CD4-positive, alpha-beta T cell treated with Interferon alpha-2 for 1 hour (primary cell): ENCODE measurements at places on chromosomes 4 and X.

DNA sequence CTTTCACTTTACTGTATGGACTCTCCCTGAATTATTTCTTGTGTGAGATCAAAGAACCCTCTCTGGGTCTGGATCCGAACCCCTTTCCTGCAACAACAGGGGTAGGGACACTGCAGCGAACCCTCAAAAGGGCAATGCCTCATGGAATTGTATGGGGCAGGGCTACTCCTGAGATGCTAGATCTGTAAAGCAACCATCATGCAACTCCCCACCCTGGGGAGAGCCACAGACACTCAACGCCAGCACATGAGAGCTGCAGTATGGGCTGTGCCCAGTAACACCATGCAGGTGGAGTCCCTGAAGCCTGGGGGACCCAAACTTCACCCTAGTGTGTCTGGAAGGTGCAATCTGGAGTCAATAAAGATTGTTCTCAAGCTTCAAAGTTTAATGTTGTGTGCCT, 304.7 kb downstream of the DCHS2 start:
- DNase-seq, result no peak

DNA sequence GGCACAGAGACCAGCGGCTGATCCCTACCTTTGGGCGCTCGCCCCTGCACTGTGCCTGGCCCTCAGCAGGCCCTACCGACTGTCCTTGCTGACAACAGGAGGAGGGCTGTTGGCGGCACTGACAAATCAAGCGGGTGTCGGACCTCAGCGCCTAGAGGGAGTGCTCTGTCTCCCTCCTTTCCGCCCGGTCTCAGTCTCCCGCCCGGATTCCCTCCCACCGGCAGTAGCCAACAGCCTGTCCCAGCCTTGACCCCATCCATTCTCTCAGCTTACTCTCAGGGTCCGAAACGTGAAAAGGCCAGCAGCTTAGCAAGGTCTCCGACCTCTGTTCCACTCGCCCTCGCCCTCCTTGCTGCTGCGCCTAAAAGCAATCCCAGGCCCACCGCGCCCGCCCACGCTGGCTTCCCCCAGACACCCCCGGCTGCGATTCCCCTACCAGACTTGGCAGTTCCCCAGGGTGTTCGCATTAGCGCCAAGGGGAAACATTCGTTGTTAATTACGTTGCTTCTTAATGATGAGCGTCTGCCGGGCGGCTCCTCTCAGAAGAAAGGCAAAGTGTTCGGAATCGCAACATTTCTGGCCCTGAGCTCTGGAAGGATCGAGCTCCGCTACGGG, 96.2 kb downstream of the SOWAHB start:
- no peak for DNase-seq

DNA sequence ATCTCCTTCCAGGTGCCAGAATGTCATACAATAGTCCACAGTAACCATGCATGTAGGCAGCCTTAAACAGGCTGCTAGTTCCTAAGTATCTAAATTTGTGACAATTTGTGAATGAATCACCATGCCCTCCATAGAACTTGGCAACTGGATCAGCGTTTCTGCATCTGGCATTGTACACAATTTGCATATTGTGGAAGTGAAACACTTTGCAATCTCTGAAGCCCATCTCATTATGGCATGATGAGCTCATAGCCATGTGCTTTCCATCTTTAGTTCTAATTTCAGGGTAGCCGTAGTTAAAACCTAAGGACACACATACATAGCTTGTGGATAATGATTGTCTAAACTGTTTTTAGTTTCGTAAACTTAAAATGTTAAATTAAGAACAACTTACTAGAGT, 573.6 kb downstream of the PPP4R3C start:
- DNase-seq, result no peak

DNA sequence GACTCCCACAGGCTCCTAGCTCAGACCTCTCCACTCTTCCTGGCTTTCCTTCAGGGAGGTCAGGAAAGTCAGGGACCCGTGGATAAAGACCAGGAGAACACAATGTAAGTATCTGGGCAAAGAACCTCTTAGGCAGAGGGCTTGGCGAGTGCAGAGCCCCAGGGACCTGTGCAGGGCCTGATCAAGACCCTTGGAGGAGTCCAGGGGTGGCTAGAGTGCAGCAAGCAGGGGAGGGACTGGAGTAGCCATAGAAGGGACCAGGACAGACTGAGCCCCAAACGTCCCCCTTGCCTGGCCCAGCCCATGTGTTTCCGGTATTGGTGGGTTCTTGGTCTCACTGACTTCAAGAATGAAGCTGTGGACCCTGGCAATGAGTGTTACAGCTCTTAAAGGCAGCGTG, 5.9 kb upstream of the TNIP2 start:
- no peak for DNase-seq

GRCh38 chrX:1011691-1012283, 200.7 kb downstream of the CRLF2 start:
- no peak for DNase-seq

DNA sequence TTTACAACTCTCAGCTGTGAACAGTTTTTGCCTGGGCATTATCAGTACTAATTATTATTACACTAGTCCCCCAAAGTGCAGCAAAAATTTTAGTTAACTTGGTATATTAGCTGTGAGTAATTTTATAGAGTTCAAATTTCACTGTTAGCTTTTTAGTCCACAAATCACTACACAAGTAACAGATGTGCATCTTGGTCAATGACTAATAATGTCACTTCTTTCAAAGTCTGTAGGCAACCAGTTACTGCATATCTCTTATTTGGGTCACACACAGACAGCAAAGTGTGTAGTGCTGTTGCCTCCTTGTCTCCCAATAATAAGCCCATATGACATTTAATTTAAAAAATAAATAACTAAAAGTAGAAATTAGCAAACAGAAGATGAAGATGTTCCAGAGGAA, 159.9 kb downstream of the SCFD2 start:
- no peak for DNase-seq

GRCh38 chr4:119246177-119246733, 33.7 kb downstream of the USP53 start:
- no peak for DNase-seq
